ENCODE measurements at places on chromosomes 11 and 22. TPM values are rescaled to one million over a fixed set of nuclear protein-coding genes. Genes with fewer than 3 reads are reported as not detected.

Gene LRP5
- total RNA-seq = 32.2 TPM

GRCh38 chr11:73333640-73334383, 25.7 kb downstream of the ARHGEF17 start:
- H3K36me3 ChIP-seq = peaks cover 15% of the 10 kb centered on the region
- H3K27ac ChIP-seq = peak overlapping the region; percentile 8
- peaks cover 30% of the 10 kb centered on the region for H3K4me1 ChIP-seq

Gene OR51B5
- total RNA-seq = not detected

Gene RASSF10
- not detected for total RNA-seq

GRCh38 chr11:46905806-46906205, 12.5 kb downstream of the LRP4 start:
- no peaks in the 10 kb centered on the region for H3K36me3 ChIP-seq
- H3K27ac ChIP-seq = no peak overlapping the region
- H3K4me1 ChIP-seq = peaks cover 15% of the 10 kb centered on the region
- H3K27me3 ChIP-seq = no peaks in the 10 kb centered on the region
- DNase-seq = no peak

Gene RTN4RL2
- not detected for total RNA-seq

Gene GAS2L1
- 10.4 TPM for total RNA-seq
